ENCODE measurements at places on chromosomes 4 and X.

- DNase-seq, result no peak
These were observed 7.2 kb downstream of the HTR2C start for GRCh38 chrX:114591121-114591520.

GRCh38 chr4:162978398-162978797 is 188.3 kb downstream of the NAF1 start:
- DNase-seq, result no peak

GRCh38 chr4:1279253-1279652 is 10.4 kb upstream of the MAEA start:
- no peak for DNase-seq

DNA sequence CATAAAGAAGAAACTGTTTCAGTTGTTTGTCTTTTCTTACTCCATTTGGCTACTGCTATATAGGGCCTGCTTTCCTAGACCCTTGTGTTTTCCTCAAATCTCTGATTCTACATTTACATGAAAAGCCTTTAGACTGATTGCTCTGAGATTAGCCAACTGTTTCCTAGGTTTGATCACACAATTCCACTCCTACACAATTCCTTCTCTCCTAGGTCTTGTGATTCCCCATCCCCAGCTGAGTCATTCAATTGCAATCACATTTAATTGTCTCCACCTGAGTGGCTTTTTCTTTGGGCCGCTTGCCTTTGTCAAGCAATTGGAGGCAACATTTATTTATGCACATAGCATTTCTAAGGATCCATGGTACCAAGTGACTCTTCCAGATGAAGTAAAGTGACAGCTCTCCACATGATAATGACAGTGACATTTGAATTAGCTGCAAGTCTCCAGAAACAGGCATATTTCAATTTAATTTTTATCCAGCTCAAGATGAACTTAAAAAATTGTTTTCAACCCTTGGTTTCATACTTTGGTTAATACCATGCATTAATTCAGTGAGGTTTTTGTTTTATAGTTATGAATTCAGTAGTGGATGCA is 35.8 kb downstream of the ATXN3L start:
- DNase-seq, result no peak

DNA sequence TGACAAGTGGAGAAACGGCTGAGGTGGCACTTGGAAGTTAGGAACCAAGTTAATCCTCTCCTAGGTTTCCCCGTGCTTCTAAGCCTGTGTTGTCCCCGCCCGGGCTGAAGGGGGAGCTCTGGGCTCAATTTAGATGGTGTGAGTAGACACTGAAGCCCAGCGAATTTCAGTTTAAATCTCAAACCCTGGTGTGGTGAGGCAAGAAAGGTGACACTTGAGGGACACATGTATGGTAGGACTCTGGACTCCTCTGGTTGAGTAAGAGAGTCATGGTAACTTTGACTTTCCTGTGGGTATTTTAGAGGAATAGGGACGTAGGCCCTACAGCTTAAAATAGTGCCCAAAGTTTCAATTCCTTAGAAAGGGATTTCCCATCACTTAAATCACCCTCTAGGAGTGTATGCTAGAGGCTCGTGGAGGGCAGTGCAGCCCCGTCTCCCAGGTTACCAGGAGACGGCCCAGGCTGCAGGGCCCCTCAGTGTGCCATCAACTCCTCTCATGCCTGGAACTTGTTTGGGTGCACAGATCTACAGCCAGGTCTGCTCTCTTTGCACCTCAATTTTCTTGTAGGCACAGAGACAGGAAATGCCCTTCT is 24.0 kb downstream of the HAND2 start:
- DNase-seq, result no peak

GRCh38 chr4:95889662-95890061 is 49.8 kb downstream of the PDHA2 start:
- no peak for DNase-seq

DNA sequence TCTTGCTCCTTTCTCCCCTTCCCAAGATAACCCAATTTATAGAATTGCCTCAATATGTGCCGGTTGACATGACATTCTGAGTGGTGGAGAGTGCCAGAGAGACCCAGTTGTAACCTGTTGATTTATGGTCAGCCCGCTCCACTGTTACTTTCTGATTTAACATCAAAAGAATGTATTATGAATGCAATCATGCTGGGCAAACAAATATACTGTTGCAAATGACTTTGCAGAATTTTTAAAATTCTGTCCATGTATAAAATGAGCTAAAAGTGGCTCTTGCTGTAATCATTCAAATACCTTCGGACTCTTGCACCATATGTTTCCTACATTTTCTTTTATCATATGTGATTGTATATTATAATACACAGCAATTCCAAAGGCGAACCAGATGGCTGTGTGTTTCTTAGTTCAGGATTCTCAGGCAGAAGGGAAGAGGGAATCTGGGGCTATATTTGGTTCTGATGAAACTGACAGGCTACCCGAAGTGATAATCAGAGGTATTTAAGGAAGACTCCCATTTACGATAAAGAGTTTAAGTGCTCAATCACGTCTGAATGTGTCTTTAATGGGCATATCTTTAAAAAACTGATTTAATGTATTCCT is 131.7 kb downstream of the CLCN4 start:
- no peak for DNase-seq

GRCh38 chrX:77771601-77772000 is 14.4 kb downstream of the ATRX start:
- DNase-seq, result no peak

DNA sequence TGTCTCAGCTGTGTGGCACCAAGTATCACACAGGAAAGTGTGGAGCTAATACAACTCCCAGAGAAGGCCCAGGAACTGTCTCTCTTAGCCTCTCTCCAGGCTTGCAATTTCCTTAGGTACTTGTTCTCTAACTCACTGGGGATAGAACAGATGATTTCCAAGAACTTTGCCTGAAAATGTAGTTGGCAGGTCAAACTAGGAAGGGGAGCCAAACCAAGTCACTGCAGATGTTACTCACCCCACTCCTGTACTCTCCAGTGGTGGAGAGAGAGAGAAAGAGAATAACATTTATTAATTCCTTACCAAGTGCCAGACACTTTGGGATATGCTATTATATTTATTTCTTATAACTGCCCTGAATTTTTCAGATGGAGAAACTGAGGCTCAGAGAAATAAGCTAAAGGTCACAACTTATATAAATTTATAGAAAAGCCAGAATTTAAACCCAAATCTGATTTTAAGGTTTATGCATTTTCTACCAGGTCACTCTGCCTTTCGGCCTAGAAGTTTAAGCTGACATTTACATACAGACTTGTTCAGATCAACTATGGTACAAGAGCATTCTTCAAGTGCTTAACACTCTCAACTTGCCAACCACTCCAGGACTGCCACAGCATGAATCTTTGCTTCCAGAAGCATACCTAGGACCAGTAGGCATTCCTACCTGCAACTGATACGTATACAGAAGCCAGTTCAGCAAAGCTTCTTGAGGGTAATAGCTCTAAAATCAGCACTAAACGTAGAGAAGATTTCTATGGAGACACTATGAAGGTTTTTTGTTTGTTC is 248.6 kb upstream of the ETNPPL start:
- no peak for DNase-seq

DNA sequence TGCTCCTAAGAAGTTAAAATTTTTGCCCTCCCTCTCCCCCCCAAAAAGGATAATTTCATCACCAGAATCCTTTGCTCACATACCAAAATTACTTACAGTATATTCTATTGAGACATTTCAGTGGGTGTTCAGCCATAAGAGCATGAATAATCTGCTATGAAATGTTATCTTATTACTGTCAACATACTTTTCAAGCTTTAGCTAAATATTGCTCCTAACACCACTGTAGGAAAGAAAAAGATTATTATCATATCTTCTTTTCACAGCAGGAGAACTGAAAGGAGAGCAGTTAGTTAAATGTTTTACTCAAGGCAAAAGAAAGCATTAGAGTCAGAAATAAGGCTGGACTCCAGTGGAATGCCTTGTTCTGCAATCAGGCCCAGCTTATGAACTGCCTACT is 231.0 kb upstream of the GYPA start:
- DNase-seq, result no peak

- no peak for DNase-seq
These were observed 15.0 kb upstream of the ELF4 start for GRCh38 chrX:130125091-130125874.

DNA sequence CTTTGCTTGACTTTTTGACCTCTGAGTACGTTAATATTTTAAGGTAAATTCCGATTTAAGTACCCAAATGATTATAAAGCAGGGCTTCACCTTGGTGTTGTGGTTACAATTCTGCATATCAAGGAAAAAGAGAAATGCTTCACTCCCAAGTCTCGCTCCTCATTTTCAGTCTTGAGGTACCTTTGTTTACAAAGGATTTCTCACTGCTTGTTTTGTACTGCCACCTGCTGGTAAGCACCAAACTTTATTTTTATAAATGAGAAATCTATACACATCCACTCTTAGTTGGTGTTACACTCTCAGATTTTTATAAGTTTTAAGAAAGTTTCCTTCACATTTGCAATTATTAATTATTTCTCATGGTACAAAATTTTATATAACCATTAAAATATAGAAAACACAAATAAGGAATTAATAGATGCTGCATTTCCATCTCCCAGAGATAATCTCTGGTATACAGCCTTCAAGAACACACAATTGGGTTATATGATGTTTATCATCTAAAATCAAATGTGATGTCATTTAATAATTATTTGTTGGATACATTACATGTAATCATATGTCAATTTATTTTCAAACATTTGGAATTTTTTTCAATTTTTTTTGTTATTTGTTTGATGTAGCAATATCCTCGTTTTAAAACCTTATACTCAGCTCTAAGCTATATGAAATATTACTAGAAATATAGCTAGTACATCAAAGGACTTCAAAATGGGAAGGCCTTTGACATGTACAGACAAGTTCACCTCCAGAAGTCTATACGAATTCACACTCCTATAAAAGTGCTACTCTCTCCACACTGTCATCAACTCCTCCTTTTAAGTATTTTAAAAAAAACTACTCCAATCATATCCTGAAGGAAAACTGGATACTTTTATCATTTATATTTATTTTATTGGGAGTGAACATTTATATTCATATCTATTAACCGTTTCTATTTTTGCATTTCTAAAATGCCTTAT is 179.9 kb downstream of the KCNIP4 start:
- DNase-seq, result no peak

DNA sequence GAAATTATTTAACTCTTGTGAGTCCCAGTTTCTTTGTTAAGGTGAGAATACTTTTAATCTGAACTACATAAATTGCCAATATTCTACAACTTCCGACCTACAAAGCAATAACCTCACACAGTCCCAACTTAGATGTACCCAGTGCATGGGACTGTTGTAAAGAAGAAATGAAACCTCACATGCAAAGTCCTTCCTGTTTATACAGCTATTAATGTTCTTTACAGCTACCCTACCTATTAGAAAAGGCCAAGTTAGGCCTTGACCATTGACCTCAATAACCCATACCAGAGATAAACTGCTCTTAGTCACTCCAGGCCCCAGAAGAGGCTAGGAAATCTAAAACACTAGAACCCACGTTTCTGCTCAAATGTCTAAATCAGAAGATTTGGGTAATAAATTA is 920.1 kb upstream of the TENM3 start:
- no peak for DNase-seq

- DNase-seq, result no peak
These were observed 53.2 kb upstream of the ATXN3L start for GRCh38 chrX:13373027-13373426.

DNA sequence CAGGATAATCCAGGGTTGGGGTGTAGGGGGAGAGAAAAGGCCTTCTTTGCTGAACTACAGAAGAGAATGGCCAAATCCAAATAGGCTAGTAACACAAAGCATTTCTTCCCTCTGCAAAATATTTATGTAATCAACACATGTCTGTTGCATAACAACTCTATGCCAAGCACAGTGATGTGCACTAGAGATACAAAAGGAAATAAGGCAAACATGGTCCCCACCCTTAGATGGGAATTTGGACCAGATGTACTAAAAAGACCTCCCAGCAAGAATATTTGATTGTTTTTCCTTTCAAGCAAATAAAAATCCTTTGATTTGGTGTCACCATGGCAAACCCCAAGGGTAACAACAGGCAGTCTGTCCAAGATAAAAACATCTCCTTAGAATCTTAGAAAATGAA is 177.6 kb upstream of the FGF13 start:
- DNase-seq, result no peak

DNA sequence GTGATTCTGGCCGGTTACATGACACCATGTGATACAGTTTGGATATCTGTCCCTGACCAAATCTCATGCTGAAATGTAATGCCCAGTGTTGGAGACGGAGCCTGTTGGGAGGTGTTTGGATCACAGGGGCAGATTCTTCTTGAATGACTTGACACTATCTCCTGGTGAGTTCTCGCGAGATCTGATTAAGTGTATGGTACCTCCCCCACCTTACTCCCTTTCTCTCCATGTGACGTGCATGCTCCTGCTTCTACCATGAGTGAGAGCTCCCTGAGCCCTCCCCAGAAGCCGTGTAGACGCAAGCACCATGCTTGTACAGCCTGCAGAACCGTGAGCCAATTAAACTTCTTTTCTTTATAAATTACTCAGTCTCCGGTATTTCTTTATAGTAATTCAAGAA is 23.6 kb downstream of the CPE start:
- DNase-seq, result no peak

- no peak for DNase-seq
These were observed 62.0 kb downstream of the HTRA3 start for GRCh38 chr4:8331575-8331955.

DNA sequence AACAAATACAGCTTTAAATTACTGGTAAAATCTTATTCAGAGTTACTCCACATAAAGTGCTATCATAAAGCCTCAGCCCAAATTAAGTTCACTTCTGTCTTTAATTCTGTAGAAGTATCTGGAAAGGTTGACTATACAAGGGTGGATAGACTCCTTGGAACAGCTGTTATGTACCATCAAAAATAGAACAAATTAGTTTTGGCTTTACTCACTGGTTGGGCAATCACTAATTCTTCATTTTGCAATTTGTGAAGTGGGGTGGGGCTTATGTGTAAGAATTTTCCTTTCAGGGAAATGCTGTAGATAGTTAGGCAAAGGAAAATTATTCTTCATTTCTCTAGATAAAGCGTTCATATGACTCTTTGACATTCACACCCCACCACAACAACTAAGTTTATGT is 7.8 kb downstream of the DIAPH2 start:
- DNase-seq, result no peak

DNA sequence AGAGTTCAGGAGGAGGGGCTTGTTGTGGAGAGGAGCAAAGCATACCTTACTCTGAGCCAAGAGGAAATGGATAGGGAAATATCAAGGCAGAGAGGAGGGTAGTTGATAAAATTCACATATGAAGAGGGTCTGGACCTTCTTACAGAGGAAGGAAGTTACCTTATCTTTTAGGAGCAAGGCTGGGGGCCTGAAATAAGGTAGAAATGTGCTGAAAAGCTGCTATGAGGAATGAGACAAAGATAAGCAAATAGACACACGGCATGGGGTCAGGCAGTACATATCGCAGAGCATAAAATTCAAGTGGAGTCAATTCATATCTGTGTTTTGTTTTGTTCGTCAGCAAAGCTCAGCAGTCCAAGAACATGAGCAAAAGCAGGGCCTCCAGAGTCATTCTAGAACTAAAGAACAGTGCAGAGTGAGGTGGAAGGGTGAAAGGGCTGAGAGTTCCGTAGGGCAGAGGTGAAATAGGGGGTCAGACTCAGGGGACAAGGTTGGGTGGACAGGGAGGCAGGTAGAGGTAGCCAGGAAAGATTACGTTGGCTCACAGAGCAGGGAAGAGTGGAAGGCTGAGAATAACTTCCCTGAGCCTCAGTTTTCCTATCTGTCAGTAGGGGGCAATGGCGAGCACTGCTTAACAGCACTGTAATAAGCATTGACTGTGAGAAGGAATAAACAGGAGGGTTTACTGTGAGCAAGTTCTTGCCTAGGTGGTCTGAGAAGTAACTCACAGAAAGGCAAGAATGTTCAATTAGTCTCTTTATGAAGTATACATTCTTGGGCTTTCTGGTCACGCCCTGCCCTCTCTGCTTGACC is 9.2 kb downstream of the VSIG4 start:
- no peak for DNase-seq
